ENCODE measurements at places on chromosomes 5 and 9.

GRCh38 chr5:140553657-140554056 is 3.6 kb downstream of the SRA1 start:
- DNase-seq: no peak

- DNase-seq: no peak
These were observed 342.4 kb downstream of the FGF10 start for GRCh38 chr5:44046619-44047364.

GRCh38 chr5:134446938-134447337 is 35.3 kb upstream of the CDKN2AIPNL start:
- DNase-seq: no peak

GRCh38 chr5:146909255-146910068 is 30.9 kb upstream of the PPP2R2B start:
- DNase-seq: no peak

GRCh38 chr5:136188859-136189258 is 4.1 kb downstream of the SMIM32 start:
- DNase-seq: no peak

DNA sequence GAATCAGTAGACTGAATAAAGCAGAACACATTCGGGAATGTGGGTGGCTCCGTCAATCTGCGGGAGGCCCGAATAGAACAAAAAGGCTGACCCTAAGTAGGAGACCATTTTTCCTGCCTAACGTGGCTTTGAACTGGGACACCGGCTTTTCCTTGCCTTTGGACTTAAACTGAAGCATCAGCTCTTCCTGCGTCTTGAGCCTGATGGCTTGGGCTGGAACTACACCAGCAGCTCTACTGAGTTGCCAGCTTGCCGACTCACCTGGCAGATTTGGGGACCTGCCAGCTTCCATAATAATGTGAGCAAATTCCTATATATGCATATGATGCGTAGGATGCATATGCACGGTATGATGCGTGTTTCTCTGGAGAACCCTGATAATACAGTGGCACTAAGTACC is 111.3 kb downstream of the DAPK1 start:
- DNase-seq: no peak

DNA sequence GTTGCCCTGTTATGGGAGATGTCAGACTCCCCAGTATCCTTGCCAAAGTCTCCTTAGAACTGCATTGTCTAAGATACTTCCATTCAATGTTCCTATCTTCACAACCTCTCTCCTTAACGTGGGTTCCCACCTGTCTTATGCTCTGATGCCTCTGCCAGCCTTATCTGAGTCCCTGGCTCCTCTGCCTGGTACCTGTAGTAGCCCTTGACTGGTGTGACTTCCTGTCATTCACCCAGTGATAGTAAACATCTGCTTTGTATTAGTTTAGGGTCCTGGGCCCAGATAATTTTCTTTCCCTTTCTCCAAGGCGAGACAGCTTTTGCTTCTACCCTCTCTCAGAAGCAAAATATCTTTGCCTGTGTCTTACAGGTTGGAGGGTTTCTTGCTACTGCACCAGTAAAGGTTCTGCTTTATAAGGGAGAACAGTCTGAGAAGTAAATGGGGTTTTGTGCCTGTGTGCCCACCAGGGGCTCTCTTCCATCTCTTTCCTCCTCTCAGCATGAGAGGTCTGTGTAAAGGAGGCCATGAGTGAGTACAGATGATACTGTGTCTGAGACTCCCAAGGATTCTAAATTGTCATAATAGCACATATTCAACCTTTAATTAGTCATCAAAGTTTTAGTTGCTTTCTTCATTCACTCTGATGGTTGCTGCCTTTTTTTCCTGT is 220.8 kb downstream of the PRR16 start:
- no peak for DNase-seq
